Astrocyte of the cerebellum (primary cell): ENCODE measurements at places on chromosomes 13 and 19.

DNA sequence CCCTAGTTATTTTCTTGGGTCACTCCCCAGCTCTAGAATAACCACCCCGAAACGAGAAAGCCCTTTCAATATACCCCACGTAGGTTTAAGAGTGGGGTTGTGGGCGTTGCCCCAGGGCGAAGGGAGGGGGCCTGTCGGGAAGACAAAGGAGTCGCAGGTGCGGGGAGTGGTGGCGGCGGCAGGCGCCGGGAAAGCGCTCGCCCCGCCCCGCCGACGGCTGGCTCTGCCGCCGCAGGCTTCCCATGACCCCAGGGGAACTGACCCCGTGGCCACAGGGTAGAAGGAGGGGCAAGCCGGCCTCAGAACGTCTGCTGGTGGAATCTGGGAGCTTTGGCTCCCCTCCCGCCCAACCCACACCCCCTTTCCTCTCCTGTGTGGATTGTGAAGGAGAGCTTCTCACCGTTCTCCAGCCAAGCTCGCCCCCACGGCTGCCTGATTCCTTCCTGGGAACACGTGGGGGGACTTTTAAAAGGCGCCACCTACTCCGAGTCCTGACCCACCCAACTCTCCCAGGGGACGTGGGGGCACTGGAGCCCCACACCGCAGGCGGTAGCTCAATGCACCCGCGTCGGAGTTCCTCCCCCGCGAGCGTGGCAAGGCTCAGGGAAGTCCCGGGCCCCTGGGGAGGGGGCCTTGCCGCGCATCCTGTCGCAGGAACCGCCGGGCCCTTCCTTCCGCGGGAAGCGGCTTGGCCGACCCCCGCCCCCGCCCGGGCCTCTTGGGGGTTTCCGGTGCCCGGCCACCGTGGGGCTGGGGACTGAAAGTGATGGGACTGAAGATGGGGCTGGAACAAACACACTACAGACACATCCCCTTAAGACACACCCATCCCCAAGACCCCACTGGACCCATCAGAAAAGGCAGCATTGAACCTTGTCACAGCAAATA, 5.5 kb downstream of the IER2 start:
- DNase-seq = no peak

- no peak for DNase-seq
Measured at GRCh38 chr19:45437328-45437727, 13.6 kb upstream of the ERCC1 start.

DNA sequence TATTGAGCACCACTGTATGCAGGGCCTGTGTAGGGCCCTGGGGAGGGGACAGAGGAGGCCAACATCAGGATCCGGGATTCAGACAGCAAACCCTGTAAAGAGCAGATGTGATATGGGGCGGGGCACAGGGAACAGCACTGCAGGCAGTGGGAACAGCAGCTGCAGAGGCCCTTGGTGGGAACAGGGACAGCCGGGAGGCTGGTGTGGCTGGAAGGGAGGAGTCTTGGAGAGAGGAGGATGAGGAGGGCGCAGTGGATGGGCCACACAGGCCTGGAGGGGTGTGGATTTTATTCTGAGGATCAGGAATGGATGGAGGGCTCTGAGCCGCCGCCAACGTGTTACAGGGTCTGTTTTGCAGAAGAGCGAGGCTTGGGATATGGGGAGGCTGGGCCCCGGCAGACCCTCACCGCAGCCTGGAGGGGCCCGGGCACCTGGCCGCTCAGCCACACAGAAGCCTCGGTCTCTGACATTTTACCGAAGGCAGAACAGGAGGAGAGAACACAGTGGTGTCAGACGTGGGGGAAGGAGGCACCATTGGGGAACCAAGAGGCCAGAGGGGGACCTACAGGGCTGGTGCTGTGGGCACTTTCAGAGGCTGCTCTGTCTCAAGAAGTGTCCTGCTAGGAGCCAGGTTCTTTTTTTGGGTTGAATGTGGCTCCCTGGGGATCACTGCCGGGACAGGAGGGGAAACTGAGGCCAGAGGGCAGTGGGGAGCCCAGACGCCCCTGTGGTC, 6.9 kb downstream of the EFNA2 start:
- no peak for DNase-seq

DNA sequence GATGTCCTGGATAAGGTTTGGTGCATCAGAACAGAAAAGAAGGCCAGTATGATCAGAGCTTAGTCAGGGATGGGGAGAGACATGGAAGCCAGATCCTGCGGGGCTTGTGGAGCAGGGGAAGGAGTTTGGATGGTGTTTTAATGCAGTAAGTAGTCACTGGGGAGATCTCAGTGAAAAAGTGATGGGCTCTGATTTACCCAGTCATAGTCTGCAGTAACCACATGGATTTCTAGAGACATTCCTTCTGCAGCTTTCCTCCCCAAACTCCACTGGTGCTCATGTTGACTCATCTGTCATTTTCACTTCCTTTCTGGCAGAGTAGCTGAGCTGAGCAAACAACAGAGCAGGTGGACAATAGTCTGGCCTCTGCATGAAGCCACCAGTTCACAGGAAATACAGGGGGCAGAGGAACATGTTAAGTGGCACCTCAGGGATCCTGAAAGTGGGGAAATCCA, 144.1 kb downstream of the DPF1 start:
- DNase-seq = peak; percentile 80

GRCh38 chr19:8161135-8161646, 11.8 kb upstream of the FBN3 start:
- no peak for DNase-seq
